ENCODE measurements at places on chromosomes 7 and 10.

GRCh38 chr7:26071622-26072456 lies 80.2 kb upstream of the NFE2L3 start:
- no peak for DNase-seq

- peak; percentile 39 for DNase-seq
These were observed 47.5 kb upstream of the ANTXRL start for GRCh38 chr10:46239247-46239646.

- DNase-seq = no peak
These were observed 7.2 kb downstream of the C10orf90 start for GRCh38 chr10:126663328-126663727.

GRCh38 chr10:25952857-25953256 lies 18.8 kb downstream of the MYO3A start:
- no peak for DNase-seq

DNA sequence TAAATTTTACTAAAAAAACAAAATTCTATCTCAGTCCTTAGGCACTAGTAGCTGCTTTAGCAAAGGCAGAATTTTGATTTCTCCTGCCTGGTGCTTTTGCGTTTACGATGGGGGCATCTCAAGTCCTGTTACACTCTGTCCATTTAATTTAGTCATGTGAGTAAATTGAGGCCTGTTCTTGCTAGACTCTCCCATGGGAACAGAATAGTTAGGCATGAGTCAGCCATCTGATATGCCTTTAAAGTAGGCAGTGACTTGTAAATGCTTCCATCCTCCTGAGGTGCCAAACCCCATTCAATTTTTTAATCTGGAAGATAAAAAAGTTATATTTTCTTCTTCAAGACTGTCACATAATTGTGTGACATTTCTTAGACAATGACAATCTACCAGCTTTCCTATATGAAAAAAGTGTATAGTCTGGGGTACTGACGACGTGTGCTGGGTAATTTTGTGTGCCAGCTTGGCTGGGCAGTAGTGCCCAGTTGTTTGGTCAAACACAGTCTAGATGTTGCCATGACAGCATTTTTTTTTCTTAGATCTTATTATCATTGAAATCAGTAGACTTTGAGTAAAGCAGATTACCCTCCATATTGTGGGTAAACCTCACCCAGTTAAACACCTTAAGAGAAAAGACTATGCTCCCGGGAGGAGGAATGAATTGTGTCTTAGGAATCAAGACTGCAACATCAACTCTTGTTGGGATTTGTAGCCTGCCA lies 603.4 kb downstream of the SORCS1 start:
- DNase-seq = no peak

DNA sequence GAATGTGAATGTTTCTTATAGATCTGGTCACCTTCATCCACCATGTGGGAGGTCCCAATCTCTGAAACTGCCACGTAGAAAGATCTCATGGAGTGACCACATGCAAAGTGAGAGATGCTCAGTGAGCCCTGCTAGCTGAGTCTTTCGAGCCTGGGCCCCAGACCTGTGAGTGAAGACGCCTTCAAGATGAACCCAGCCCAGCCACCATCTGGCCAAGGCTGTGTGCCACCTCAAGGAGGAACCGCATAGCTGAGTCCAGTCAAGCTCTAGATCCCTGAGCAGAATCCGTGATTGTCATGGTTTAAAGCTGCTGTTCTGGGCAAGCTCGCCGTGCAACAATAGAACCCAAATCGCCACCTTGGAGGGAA lies 20.2 kb upstream of the PPIF start:
- DNase-seq = no peak

- no peak for DNase-seq
These were observed 2.6 kb downstream of the LIPA start for GRCh38 chr10:89248990-89249389.

DNA sequence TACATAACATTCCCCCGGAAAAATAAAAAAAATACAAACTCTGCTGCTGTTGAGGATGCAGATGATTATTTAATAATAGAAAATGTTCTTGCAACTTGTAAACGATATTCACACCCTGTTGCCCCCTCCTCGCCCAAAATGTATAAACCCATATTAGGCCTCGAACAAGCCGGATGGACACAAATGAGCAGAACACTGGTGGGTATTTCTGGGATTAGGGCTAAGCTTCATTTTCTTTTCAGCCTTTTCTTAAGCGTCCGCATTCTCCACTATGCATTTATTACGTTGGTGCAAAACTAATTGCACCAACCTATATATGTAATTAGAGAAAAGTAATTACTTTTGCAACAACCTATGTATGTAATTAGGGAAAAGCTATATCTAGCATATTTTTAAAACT lies 349 bp upstream of the GNG11 start:
- no peak for DNase-seq

- DNase-seq = no peak
These were observed 66.1 kb downstream of the MCMBP start for GRCh38 chr10:119806334-119807130.

DNA sequence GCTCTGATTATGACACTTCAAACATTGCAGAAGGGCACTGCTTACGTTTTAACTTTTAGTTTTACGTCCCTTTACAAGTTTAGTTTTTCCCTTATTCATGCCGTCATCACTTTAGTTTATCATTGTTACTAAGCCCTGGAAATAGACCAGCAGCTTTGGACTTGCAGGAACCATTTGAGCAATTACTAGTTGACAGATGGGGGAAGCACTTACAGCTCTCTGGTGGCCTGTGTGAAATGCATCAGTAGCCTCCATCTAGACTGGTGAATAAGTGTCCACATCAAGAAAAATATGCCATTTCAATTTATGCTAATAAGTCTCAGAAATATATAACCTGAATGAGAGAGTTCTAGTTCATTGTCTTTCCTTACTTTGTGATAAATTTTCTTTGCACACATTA lies 194.9 kb upstream of the GRM3 start:
- no peak for DNase-seq

DNA sequence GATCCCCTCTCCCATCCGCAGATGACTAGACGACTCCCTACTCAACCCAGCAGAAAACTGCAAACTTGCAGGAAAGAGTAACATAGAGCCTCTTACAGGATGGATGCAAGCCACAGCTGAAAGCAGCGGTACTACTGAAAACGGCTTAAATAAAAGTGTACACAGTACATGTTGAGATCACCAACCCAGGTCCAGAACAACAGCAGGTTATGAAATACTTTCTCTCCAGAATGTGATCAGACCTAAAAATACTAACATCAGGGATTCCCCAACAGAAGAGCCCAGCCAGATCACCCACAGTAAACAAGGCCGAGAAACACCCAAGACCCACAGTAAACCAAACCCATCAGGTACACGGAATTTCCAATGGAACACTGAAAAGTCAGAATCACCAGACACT lies 13.2 kb downstream of the ATE1 start:
- no peak for DNase-seq

- DNase-seq = no peak
These were observed at the start of gene KEL for GRCh38 chr7:142961973-142962926. TSS of gene KEL (minus strand) at chr7:142962363. CDS start at chr7:142962206, 157 bp downstream.

DNA sequence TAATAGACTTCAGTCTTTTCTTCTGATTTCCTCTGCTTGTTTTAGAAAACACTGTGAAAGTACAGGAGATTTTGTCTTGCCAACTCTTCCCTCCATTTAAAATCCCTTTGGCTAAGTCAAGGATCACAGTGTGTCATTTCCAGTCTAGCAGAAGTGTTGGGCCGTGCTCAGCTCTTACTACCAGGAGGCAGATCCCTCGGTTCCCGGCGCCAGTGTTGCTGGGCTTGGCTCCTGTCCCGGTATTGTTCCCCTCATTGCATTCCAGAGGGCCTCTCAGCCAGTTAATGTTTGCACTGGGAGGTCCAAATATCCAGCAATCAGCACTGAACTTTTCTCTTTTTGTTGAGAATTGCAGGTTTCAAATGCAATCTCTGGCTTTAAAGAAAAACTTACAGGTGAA lies 612.1 kb upstream of the MGMT start:
- DNase-seq = no peak

GRCh38 chr7:139370943-139371313 lies 11.2 kb downstream of the LUC7L2 start:
- DNase-seq = no peak

- no peak for DNase-seq
These were observed 446.5 kb downstream of the INHBA start for GRCh38 chr7:41256186-41256945.

DNA sequence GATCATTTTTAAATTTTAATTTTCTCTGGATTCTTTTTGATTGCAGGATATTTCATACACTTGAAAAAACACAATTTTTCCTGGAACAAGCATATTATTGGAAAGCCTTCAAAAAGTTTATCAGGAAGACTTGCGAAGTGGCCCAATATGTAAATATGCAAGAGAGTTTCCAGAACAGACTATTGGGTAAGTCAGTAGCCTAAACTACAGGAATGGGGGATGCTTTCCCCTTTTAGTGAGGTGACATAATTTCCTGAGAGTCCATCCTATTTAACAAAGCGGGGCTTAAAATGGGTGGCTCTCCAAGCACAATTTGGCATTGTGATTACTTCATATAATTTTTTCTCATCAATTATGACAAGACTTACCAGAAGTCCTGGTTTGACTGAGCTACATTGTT lies 77.9 kb downstream of the ABCA13 start:
- no peak for DNase-seq

DNA sequence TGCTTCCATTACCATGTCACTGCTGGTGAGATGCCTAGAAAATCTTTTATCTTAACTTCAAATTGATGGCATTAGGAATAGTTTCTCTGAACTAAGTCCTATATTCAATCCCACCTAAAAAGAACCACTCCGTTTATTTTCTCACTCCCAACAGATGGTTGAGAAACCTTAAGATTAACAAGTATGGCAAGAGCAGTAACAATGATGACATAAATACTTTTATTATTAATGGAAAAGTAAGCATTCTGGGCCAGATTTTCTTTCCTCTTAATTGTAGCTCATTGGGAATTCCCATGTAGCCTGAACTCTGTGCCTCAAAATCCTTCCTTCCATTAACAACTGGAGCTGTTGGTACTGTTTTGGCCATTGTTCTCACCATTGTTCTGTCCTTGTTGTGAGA lies 21.1 kb upstream of the FAM13C start:
- no peak for DNase-seq

GRCh38 chr10:110750931-110751330 lies 106.8 kb downstream of the RBM20 start:
- no peak for DNase-seq

DNA sequence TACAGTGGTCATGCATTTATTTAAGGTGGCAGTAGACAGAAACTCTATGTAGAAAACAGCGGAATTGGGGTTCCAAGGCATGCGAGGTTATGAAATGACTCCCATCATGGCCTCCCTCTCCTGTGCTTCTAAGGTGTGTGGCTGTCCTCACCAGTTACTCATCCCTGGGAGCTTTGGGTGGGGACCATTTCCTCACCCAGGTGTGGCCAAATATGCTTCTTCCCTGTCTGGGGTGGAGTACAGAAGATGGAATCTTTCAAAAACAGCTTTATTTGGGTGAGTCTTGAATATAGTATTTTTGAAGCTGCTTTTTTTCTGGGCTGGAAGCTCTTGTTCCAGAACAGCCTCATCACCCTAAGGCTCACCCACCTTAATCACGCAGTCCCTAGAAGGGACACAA lies 139.0 kb downstream of the NRF1 start:
- no peak for DNase-seq

- DNase-seq = no peak
These were observed 194.4 kb downstream of the PLXNA4 start for GRCh38 chr7:132381742-132382472.

GRCh38 chr7:91137788-91138368 lies 126.4 kb upstream of the FZD1 start:
- no peak for DNase-seq

DNA sequence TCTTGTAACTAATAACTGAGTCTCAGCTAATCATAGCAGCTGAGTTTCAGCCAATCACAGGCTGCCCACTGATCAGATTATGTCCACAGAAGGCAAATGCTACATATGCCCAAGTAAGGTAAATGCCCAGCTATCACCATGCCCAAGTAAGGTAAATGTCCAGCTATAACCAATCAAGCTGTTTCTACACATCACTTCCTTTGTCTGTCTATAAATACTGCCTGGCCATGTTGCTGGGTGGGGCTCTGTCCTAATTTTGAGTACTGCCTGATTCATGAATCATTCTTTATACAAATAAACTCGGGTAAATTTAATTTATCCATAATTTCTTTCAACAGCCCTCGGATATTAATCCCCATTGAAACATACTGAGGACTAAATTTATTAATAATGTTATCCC lies 312.4 kb downstream of the CACNA2D1 start:
- DNase-seq = no peak

GRCh38 chr7:158017111-158018097 lies 570.2 kb downstream of the PTPRN2 start:
- DNase-seq = no peak

GRCh38 chr10:105837951-105838350 lies 1196.9 kb downstream of the SORCS3 start:
- DNase-seq = no peak

DNA sequence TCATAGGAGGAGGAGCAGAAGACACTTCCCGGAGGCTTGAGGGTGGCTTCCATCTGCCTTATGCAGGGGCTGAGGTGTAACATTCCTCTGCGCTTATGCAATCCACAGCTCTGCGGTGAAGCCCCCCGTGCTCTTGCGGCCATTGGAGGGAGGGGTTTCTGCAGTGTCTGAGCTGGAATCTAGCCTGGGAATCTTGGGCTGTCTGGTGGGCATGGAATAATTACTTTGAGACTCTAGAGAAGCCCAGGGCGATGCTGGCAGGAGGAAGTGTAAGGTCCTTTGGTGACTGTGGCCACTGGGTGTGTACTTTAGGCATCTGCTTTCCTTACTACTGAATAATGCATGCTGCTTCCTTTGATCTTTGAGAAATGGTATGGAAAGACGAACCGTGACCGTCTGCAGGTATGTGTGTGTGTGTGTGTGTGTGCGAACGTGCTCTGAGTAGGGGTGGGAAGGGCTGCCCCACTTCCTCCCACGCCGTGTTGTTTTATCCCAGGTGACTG lies 181.0 kb downstream of the PRPF18 start:
- no peak for DNase-seq

- no peak for DNase-seq
These were observed 65.6 kb downstream of the TWIST1 start for GRCh38 chr7:19051767-19052375.

DNA sequence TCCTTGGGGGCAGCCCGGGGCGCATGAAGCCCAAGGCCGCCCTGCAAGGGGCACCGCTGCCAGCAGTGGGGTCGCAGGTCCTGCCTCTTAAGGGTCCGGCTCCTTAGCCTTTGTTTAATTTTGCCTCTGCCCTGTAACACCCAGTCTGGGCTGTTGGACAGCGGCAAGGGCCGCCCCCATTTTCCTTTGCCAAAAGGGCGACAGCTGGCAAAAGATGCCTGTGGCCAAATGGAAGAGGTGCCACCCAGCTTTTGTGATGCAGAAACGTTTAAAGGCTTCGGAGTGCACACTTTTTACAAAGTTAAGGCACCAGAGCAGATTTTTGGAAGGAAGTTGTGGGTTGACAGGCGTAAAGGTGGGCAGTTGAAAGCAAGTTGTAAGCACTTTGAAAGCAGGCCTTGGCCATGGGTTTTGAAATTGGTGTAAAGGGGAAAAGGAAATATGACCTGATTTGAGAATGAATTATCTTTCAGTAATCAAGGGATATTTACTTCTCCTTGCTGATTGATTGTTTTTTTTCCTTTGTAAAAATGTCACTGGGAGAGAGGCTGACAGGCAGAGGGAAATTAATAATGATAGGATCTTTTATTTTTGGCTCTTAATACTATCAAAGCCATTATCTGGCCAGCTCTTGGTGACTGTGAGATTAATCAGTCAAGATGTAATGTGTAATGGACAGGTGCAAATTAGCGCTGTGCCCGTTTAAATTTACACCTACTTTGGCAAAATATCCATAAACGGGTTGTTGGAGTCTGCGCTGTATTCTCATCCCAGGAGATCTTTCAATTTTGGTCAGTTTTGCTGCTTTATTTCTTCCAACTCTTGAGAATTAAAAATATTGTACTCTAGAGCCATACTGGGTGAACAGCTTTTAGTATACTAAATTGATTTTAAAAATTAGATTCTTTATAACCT lies 1.2 kb downstream of the CASD1 start:
- peak; percentile 61 for DNase-seq

Data from activated CD8-positive, alpha-beta memory T cell treated with anti-CD3 and anti-CD28 coated beads, Interleukin-2, amount 10 ng/mL, durations not matched to agents 7 days and 5 days (primary cell).